ENCODE measurements at places on chromosomes 3 and 15.

- no peak for DNase-seq
These were observed 163.3 kb downstream of the PGPEP1L start for GRCh38 chr15:98844261-98844660.

- no peak for DNase-seq
These were observed 24.8 kb downstream of the GABRA5 start for GRCh38 chr15:26891448-26892181.

GRCh38 chr3:159964166-159964973 lies 24.3 kb upstream of the IL12A start:
- peak; percentile 56 for DNase-seq

- DNase-seq: no peak
These were observed 290.4 kb upstream of the STT3B start for GRCh38 chr3:31242026-31242960.

DNA sequence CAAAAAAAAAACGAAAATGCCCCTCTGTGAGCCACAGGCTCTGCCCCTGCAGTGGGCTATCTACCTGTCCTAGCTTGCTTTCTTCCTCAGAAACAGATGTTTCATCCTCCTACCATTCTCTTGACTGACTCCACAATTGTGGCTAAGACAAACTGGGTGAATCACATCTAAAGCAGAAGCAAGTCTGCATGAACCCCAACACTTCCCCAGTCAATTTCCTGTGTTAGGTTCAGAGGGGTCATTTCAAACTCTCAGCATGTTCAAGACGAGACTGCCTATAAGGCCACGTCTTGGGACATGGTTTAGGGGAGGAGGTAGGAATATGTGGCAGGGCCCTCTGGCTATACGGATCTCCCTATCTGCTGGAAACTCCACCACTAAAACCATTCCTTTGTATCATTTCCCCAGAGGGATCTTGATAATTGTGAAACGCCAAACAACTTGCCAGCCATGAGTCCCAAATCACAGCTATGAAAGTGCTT lies 28.6 kb upstream of the ANKDD1A start:
- DNase-seq: no peak

DNA sequence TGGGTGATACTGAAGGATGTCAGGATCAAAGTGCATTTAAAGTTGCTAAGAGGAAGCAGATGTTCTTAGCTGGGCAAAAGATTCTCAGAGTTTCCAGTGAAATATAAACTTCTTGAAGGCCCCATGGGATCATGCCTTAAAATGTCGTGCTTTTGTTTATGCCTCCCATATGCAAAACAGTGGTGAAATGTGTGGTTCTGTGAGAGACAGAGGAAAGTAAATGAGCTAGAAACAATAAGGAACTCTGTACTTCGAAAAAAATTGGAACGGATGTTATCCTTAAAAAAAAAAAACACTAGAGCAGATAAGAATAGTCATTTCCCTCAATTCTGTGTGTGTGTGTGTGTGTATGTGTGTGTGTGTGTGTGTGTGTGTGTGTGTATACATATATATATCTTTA lies 497.0 kb upstream of the TBL1XR1 start:
- no peak for DNase-seq

DNA sequence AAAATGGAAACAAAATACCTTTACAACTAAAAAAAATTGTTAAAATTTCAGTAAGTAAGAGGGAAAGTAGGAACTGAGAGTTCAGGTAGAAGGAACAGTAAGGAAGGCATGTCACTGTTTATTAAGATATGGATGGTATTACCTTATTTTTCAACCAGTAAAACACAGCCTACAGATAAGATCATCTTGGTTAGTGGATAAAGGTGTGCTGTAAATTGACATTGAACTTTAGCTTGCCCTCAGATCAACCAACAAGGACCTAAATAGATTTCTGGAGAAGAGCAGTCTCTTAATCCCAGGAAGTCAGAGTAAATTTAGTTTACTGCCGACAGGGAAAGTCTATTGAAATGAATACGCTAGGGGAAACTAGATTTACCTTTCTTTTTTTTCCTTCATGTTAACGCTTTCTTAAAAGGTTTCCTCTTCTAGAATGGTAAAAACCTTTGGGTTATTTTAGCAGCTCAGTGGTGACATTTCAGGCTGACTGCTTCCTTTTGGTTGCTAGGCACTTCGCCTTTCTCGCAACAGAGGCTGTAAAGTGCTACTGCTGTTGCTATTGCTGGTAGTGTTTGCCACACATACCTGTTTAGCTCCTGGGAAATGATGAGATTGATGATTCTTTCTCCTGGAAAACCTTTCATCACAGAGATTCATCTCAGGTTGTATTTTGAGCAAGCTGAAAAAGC lies 12.9 kb downstream of the DZIP3 start:
- no peak for DNase-seq

DNA sequence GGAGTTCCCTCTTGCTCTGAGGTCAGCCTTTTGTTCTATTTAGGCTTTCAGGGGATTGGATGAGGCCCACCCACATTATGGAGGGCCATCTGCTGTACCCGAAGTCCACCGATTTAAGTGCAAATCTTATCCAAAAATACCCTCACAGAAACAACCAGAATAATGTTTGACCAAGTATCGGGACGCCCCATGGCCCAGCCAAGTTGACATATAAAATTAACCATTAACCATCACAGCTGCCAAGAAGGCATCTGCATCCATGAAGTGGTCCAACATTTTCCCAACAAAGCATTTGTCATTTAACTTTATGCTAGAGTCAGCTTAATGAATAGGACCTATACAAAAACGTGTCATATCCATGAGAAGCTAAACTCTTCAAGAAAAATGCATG lies 46.2 kb upstream of the TBC1D23 start:
- DNase-seq: no peak

DNA sequence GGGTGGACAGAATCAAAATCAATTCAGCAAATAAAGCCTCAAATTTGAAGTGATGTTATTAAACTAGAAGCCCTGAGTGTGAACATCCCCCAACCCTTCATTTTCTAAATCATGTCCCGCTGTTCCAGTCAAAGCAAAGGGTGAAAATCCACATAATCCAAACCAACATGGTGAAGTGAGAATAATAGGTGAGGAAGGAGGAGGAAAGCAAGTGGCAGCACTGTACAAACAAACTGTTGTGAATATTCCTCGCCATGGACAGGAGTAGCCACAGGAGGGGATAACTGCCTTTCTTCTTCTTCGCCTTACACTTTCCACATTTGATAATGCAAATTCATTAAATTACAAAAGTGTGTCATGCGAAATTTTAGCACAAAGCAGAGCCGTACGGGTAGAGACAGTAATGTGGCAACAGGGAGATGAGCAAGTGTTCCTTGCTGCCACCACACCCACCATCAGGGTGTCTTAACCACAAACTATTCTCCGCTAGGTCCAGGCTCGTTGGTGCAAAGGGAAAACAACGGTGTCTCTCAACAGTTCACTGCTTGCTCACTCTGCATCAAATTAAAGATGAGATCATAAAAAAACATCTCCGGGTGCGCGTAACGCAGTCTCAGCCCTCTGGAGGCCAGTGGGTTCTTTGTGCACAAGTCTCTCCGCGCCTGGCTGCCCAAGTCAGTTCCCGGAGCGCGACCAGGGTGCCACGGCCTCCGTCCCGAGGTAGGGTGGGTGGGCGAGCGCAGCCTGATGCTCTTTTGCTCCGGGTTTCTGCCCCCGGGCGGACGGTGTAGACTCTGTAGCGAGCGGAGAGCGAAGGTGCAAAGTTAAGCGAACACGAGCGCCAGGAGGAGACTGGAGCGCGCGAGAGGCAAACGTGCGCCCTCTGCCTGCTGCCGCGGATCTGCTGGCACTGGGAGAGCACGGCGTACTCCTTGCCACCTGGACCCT lies 6.7 kb downstream of the EPHA3 start:
- peak; percentile 30 for DNase-seq

DNA sequence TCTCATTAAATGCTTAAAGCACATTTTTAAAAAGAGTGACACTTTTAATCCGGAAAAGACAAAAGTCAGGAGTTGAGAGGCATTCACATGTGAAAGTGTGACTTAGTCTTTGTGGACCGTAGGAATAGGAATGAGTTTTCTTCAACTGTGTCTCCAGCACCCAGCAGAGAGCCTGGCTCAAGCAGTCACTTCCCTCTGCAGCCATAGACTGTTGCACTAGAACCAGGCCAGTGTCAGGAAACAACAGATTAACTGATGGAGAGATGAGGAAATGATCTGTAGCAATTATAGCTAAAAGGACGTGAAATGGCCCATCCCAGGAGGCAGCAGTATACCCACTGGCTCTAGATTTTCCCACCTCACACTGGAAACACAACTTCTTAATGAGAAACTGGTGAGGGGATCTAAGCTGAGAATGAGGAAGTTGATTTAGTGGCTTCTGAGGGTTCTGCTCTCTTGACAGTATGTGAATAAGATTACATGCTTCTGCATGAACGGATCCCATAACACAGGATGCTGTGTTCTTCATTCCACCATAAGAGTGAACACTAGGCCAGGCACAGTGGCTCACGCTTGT lies 19.8 kb downstream of the CFAP92 start:
- no peak for DNase-seq

- DNase-seq: no peak
These were observed 26.0 kb downstream of the TMEM158 start for GRCh38 chr3:45199837-45200648.

GRCh38 chr3:134003066-134003465 lies 26.7 kb downstream of the SLCO2A1 start:
- DNase-seq: no peak

GRCh38 chr15:64717735-64718495 lies 57.5 kb downstream of the RBPMS2 start:
- DNase-seq: no peak

GRCh38 chr15:65660927-65661326 lies 39.2 kb downstream of the SLC24A1 start:
- no peak for DNase-seq

- DNase-seq: no peak
These were observed 338.5 kb upstream of the THBS1 start for GRCh38 chr15:39242345-39242744.

- DNase-seq: no peak
These were observed 89.3 kb upstream of the BHLHE40 start for GRCh38 chr3:4889896-4890295.

DNA sequence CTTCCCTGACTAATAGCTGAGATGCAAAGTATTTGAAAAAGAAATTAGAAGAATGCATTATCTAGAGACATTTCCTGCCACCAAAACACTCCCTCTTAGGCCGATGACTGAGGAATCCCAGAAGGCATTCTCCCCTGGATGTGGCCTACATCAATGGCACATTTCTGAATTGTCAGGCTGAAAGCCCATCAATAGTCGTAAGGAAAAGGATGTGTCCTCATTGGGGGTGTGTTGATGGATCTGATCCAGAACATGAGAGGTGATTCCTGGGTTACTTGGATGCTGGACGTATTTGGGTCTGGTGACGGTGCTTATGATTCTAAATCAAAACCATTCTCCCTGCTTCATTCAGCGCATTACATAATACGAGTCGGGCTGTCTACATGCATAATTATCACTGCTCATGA lies 216.9 kb upstream of the CDIN1 start:
- no peak for DNase-seq

GRCh38 chr3:193665370-193665989 lies 72.5 kb downstream of the OPA1 start:
- DNase-seq: no peak

GRCh38 chr15:51849860-51850259 lies 20.4 kb downstream of the TMOD3 start:
- no peak for DNase-seq

DNA sequence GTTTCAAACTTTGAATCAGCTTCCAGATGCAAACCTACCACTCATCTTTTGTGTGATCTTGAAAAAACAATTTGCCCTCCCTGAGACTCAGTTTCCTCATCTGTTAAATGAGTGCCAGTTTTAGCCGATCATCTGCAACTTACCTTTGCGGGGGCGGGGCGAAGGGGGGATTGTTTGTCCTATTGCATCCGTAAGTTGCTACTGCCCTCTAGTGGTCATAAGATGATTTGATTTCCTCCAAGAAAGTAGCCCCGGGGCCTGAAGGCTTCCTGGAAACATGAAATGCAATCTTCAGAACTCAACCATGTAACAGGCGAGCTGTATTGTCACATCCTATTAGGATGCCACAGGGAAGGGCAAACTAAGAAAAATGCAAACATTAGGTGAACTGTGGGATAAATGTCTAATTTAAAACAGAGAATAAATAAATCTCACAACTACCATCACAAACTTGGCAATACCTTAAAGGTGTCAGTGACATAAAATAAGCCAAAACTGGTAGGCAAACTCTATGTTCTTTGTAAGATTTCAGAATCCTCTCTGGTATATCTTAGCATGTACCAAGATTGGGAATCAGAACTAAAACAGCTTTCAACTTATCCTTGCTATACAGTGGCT lies 63.5 kb upstream of the CLDN18 start:
- DNase-seq: peak; percentile 68
